AG10803 (cell line): ENCODE measurements at places on chromosomes 2 and 18.

DNA sequence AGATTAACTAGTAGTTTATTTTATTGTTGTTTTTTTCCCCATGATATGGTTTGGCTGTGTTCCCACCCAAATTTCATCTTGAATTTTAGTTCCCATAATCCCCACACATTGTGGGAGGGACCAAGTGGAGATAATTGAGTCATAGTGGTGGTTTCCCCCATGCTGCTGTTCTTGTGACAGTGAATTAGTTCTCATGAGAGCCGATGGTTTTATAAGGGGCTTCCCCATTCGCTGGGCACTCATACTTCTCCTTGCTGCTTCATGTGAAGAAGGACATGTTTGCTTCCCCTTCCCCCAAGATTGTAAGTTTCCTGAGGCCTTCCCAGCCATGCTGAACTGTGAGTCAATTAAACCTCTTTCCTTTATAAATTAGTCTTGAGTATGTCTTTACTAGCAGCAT, 36.5 kb downstream of the GALNT14 start:
- no peak for DNase-seq

DNA sequence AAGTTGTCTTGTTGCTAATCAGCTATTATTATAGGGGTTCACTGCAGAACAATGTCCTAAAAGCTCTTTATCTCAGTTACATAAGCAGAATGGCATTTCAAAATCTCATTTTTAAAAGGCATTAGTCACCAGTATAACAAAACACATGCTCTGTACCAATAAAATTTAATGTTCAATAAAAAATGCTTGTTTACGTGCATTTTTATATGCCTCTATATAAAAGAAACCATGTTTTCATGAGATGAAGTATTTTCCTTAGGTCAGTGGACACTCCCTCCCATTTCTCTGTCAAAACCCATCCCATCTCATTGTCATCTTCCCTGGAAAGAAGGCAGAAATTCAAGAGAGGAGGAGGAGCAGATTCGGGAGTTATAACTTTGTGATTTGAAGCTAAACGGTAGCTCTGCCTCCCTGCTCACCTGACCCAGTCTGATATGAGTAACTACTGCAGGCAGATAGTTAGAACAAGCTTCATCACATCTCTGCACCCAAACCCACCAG, 231.9 kb upstream of the SIX2 start:
- DNase-seq = peak; percentile 62

DNA sequence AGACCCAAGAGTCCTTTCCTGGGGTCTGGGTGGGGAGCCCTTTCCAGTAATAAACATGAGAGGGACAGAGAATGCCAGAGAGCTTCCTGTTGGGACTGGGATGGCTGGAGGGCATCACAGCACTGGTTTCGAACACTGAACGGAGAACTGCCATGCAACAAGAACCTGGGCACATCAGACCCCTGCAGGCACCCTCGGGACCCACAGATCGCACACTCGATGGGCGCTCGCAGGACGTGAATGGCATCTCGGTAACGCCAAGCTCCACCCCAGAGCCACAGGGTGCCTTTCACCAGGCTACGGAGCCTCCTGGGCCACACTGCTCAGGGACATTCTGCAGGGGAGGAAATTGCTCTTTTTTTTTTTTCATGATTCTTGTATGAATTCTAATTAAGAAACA, 25.1 kb downstream of the SLC66A2 start:
- DNase-seq = no peak

DNA sequence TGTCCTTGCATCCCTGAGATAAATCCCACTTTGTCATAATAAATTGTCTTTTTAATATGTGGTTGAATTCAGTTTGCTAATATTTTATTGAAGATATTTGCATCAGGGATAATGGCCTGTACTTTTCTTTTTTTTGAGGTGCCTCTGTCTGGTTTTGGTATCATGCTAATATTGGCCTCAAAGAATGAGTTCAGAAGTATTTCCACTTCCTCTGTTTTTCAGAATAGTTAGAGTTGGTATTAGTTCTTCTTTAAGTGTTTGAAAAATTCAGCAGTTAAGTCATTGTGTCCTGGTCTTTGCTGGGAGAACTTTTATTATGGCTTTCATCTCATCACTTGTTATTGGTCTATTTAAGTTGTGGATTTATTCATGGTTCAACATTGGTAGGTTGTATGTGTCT, 464.1 kb upstream of the CRIM1 start:
- DNase-seq = no peak

GRCh38 chr2:3608373-3609278, 13.7 kb downstream of the COLEC11 start:
- no peak for DNase-seq

DNA sequence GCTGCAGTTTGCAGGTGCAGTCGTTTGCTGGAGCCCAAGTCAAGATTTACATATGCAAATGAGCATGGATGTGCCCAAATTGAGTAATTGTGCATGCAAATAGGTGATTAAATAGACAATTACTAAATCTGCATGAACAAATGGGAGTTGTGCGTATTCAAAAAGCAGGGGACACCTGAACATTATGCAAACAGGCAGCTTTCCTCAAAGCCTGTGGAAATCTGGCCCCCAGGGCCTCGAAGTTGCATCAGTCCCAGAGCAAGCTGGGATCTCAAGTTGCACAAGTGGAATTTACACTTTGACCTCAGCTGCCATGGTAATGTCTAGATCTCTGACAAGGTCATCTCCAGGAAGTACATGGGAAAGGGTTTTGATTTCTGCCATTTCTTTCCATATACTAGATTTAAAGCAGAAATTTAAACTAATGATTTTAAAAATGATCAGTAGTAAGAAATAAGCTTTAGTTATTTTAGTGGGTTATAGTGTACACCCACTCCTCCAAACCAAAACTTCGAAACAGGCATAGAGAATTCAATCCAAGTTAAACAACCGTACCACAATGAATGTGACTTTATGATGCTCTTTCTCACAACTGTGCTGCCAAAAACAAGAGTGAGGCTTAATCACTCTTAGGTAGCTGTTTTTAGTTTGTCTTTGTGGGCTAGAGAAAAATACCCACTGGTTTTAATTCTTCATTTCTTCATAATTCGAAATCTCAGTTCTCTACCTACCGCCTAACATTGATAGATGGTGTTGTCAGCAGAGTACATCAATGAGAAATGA, 110.7 kb downstream of the RND3 start:
- peak; percentile 26 for DNase-seq
